ENCODE measurements at places on chromosomes 1 and 21.

- DNase-seq: peak; percentile 41
These were observed 64.0 kb downstream of the ITPKB start for GRCh38 chr1:226674892-226675714.

DNA sequence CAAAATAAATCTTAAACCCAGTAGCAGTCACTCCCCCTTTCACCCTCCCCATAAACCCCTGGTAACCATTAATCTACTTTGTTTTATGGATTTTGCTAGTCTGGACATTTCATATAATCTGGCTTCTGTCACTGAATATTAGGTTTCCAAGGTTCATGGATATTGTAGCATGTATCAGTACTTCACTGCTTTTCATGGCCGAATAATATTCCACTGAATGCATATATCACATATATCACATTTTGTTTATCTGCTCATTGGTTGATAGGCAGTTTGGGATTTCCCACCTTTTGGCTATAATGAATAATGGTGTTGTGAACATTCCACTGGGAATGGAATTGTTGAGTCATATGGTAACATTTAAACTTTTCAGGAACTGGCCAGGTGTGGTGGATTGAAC, 4.6 kb upstream of the WDR4 start:
- no peak for DNase-seq

DNA sequence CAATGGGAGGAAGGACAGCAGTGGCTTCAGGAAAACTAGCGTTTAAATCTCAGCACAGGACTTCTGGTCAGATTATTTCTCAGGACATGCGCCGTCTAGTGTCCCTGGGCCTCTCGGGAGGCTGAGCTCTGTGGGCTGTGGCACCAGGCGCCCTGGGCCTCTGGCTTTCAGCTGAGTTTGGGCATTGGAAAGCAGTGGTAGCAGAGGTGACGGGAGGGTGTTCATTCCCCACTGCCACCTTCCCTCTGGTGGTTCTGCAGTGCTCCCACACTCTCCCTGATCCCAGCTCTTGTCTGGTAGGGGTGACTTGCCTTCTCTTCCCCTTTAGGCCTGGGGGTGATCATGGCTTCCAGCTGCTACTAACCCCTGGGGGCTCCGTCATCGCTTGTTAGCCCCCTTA, 42.2 kb upstream of the USP1 start:
- no peak for DNase-seq

DNA sequence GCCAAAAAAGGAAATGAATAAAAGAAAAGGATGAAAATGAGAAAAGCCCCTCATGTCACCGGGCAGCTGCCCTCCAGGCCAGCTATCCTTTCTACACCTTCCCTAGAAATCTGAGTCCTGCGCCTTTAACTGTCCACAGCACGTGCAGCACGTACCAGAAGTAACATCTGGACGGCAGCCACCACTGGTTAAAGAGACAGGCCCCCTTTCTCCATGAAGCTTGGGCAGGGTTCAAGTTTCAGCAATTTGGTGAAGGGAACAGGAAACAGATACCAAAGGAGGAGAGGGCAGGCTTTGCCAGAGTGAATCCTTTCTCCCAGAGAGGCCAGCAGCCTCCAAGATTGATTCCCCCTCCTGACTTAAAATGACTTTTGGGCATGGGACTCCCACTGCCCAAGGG, 3.6 kb upstream of the KIAA2013 start:
- DNase-seq: no peak

- no peak for DNase-seq
These were observed 7.4 kb upstream of the CELSR2 start for GRCh38 chr1:109241841-109242345.

DNA sequence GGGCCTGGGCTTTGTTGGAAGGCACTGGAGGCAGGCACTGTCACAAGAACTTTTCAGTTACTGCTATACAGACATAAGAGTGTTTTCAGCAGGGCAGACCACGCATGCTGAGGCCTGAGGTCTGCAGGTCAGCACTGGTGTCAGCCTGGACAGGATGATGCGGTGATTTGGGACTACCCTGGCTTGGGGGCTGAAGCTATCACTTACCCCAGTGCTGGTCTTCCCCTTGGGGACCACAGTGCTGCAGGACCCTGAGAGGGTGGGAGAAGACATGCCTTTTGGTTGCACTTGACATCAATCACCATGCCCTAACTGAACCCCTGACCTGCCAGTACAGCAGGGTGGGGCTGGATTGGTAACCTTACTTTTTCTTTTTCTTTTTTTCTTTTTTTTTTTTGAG, 9.2 kb downstream of the DMRTB1 start:
- DNase-seq: no peak

GRCh38 chr21:45376459-45377324, 28.3 kb upstream of the COL18A1 start:
- no peak for DNase-seq

DNA sequence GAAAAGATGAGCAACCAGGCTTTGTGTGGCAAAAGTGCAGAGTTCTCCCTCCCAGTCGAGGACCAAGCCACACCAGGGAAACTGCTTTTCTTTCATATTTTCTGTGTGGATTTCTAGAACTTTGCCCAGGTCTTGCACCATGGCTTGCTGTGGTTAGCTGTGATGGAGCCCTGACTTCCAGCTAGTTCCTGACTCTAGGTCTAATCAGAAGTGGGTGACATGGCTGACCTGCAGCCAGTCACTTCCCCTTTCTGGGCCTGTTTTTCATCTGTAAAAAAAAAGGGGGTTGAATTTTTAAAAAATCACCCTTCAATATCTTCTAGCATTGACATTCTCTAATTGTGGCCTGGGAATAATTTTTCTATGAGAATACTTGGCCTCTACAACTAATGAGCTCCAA, 491.2 kb upstream of the USP24 start:
- DNase-seq: no peak

DNA sequence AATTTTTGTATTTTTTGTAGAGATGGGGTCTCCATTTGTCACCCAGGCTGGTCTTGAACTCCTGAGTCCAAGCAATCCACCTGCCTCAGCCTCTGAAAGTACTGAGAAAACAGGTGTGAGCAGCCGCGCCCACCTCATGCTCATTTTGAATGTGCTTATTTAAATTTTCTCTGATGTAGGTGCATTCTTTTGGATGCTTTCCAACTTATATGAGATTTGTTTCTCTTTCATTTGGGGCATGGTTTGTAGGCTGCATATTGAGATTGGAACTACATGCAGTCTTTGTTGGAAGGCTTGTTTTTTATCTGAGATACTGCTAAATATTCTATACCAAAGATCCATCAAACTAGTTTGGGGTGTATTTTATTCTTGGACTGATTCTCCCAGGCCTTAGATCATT, 81.0 kb upstream of the IVNS1ABP start:
- no peak for DNase-seq

DNA sequence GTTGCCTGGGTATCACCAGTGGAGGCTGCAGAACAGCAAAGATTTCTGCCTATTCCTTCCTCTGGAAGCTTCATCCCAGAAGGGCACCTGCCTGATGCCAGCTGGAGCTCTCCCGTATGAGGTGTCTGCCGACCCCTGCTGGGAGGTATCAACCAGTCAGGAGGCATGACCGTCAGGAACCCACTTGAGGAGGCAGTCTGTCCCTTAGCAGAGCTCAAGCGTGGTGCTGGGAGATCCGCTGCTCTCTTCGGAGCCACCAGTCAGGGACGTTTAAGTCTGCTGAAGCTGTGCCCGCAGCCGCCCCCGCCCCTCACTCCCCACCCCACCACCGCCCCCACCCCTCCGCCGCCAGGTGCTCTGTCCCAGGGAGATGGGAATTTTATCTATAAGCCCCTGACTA, 23.1 kb upstream of the HFM1 start:
- DNase-seq: no peak

DNA sequence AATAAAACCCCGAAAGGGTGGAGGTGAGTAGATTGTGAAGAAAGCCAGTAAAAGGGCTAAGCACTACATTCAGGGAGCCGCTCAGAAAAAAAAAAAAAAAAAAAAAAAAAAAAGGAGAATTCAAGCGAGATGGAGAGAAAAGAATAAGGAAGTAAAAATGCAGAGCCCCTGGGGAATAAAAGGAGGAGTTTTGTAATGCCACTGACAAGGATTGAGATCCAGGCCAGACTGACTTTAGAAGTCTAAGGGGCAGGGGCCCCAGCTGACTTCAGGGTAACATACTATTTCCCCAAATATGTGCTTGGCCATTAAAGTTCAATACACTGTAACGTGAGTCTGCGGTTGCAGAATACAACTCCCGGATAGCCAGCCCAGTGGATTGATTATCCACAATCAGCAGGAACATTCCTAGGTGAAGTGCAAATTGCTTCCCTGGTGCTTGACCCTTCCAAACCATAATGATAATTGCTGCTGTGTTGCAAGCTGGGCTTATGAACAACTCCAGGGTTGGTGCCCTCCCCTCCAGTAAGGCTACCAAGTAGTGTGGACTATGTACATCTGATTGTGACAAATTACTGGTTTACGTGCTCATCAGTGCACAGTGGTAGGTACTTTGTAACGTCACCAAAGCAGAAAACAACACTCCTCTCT, 30.7 kb upstream of the RRP15 start:
- DNase-seq: no peak

GRCh38 chr1:212655668-212656440, 43.8 kb downstream of the BATF3 start:
- no peak for DNase-seq

DNA sequence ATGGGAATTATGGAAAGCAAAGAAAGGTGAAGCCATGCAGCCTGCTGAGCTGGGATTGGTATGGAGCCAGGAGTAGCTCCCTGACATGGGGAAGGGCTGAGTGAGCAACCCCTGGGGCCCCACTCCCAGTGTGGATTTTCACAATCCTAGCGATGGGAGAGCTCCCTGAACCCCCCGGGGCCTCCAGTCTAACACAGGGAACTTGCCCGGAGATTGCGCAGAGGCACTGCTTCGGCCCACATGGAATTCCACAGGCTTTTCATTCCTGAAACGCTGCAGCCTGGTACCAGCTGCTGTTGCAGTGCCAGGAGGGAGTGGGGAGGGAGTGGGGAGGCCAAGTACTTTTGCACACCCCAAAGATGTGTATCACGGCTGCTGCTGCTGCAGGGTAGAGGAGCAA, 110.4 kb upstream of the C21orf91 start:
- DNase-seq: no peak

- DNase-seq: no peak
These were observed 78.4 kb upstream of the POU3F1 start for GRCh38 chr1:38125016-38125415.

DNA sequence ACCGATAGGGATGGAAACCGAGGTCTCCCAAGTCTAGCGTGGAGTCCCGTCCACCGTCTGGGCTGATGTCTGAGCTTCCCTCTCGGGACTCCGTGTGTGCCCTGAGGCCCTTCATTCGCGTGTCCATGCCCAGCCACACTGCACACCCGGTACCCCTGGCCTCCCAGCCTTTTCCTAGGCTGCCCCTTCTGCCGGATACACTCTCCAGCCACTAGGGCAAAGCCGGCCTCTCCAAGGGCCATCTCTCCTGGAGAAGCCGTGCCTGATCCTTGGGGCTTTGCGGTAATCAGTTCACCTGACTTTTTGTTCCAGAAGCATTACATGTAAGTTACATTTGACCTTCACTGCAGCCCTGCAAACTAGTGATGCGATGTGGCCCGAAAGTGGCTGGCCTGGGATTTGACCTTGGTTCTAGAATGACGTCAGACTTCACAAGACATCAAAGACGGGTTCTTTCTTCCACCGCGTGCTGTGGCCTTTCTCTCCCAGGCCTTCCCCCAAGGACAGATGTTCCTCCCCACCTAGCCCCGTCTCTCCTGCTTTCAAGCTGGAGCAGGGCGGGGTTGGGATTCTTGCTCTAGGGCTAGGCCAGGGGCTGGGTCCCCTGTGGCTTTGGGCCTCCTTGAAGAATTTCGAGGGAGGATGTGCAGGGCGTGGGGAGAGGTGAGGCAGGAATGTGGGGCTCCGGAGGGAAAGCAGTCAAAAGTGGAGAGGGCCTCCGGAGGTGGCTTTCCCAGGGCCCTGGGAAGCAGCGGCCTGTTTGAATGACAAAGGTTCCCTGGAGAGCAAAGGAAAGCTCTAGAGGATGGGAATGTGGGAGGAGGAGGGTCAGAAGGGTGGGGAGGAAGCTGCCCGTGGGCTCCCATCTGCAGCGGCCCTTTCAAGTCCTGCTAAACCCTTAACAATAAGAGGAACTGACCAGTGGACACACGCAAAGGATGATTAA, 49.7 kb upstream of the SLC2A1 start:
- DNase-seq: no peak

GRCh38 chr1:150053926-150054325, 13.7 kb upstream of the VPS45 start:
- no peak for DNase-seq

DNA sequence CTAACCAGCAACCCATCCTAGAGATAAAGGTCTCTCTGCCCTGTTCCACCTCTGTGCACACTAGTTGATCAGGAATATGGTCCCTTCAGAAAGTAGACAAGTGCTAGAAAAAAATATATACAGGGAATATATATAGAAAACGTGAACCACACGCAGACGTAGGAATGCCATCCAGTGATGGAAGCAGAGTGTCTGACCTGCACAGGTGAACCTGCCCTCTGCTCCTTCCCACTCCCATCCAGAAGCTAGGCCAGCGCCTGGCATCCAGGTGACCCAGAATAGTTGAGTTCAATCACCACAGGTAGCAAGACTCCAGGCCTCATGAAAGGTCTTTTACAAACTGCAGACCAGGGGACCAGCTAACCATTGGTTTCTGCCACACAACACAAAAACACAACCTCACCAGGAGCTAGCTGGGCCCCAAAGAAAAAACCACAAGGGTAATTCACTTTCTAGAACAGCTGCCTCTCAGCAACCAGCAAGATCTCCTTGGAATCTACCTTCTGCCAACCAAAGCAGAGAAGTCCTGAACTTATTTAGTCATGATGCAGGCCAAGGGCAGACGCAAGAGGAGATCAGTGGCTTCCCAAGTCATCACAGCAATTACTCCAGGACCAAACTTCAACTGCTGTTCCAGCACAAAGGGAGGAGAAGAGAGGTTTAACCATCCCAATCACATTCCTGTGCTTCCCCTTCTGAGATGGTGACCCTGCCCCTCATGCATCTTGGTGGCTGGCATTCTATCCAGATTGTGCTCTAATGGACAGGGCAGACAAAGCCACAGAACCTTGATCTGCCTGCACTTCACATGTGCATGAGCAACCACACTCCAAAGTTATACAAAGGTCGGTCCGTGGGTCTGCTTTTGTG, 53.0 kb downstream of the GPR161 start:
- DNase-seq: no peak

DNA sequence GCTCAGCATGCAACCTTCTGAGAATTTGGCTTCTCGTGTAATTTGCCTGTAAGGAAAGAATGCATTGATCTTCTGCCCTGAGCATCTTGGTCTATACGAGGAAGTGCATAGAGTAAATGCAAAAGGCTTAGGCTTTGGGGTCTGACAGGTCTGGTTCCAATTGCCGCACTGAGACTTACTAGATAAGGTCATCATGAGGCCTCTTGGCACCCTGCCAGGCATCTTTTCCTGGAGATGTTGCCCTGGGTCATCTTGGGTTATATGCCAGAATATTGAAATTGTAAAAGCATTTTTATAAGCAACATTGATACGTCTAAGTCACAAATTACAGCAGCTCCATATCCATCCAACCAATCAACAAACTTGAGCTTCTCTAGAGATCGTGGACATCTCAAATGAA, 108.8 kb upstream of the WARS2 start:
- no peak for DNase-seq

GRCh38 chr1:101238031-101238628, 1.3 kb downstream of the S1PR1 start:
- DNase-seq: peak; percentile 40
